ENCODE measurements at places on chromosomes 4 and X.

DNA sequence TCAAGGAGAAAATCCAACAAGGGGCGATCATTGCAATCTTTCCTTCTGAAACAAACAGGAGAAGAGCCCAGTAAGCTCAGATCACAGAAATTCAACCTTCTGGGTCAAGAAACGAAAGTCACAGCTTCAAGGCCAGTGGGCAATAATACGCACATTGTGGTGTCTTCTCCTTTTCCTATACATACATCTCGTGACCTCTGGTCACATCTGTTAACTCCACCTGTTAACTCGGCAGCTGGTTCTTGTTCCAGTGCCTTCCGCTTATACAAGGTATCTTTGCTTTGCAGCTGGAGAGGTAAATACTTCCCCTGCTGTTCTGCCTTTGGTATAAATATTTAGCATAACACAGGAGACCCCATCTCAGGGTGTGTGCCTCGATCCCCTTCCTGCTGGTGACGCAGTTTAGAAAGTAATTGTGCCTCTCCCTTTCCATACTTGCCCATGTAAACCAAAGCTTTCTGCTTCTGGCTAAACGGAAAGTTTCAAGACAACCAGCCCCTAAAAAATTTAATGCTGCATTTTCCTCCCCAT is 45.0 kb downstream of the CCDC149 start:
- DNase-seq = no peak

DNA sequence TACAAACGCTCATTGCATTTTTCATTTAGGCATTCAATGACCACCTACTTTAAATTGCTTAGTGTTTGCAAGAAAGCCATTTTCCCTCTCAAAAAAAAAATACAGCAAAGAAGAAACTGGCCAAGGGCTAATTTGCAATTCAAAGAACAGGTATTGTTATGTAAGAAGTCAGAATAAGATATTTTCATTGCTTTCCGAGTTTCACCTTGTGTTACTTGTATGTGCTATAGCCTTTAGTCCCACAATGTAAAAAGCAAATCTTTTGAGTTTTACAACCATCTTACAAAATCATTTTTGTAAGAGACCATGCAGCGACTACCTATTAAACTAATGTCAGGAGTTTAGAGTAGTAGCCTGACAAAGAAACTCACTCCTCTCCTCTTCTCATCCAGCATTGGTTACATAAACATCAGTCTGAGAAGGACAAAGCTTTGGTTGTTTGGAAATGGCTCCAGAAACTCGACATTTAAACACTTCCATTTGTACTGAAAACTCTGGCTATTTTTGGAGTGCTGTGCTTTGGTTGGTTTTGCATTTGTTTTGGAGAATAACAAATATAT is 15.3 kb downstream of the TENM3 start:
- DNase-seq = no peak

GRCh38 chr4:5018096-5018495 is 1.2 kb downstream of the CYTL1 start:
- DNase-seq = no peak

- no peak for DNase-seq
Observed at GRCh38 chr4:75172551-75172950, 239.6 kb downstream of the PARM1 start.

DNA sequence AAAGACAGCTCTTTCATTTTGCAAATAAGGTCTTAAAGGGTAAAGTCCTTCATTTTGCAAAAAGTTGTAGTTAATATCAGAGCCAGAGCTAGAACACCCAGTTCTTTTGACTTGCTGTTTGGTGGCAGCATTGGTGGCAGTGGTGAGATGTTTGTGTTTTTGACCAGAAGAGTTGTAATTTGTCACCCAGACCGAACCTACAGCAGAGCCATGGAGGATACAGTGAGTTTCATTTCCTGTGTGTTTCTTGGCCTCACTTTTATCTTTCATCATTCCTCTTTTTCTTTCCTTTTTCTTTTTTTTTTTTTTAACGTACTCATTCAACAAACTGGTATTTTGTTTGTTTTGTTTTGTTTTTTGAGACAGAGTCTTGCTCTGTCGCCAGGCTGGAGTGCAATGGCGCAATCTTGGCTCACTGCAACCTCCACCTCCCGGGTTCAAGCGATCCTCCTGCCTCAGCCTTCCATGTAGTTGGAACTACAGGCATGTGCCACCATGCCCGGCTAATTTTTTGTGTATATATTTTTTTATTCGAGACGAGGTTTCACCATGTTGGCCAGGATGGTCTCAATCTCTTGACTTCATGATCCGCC is 116.4 kb downstream of the AFF1 start:
- DNase-seq = no peak

DNA sequence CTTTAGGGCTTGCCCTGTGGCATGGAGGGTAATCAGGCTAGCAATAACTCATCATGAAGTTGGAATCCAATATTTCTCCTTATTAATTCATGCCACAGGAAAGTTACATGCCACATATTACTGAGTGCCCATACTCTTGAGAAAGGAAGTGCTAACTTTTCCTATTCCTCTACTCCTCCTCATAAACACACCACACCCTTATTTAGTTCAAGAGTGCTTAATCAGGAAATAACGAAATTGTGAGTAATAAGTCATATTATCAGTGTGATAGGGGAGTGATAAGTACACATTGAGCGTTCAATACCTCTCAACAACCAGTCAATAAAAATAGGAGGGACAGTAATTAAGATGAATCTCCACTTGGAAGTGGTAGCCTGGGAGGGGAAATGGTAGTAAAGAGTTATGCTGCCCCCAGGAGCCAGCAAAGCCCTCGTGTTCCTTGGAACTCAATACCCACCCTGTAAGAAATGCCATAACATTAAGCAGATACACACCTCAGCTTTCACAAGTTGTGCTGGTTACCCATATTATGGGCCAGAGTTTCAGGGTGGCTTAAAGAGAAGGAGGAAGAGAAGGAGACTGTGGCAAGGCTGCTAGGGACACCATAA is 410.0 kb upstream of the NR3C2 start:
- no peak for DNase-seq

GRCh38 chr4:129998436-129999150 is 902.6 kb downstream of the C4orf33 start:
- DNase-seq = no peak

DNA sequence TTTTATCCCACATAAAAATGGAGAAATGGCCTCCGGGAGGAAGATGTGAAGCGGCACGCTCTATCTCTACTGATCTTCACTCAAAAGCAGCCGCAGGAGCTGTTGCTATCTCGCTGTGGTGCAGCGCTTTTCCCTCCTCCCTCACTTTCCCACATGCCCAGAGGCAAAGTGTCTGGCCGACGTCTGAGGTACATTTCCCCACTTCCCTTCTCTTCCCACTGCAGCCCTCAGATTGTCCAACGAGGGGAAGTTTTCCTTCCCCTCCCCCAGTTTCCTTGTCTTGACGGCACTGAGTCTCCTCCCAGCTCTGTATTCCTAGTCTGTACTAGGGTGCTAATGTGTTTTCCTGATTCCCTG is 660 bp upstream of the COL25A1 start:
- DNase-seq = no peak

- DNase-seq = no peak
Observed at GRCh38 chrX:39753293-39753996, 344.3 kb downstream of the BCOR start.

- no peak for DNase-seq
Observed at GRCh38 chr4:5712931-5713330, 1.9 kb downstream of the EVC start.

DNA sequence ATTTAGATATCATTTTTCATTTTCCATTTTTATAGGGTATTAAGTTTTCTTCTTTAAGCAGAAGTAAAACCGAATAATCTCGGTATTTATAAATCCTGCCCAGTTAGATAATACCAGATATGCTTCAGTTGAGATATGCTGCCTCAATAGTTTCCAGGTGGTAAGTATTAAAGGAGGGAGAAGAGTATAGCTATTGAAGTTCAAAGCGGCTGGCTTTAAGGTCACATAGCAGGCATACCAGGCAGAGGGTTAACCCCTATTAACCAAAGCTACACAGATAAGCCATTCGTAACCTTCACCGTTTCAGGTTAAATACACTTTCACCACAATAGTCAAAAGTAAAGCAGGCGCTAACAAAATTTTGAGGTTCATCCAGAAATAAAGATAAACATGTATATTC is 54.2 kb downstream of the EDNRA start:
- no peak for DNase-seq

DNA sequence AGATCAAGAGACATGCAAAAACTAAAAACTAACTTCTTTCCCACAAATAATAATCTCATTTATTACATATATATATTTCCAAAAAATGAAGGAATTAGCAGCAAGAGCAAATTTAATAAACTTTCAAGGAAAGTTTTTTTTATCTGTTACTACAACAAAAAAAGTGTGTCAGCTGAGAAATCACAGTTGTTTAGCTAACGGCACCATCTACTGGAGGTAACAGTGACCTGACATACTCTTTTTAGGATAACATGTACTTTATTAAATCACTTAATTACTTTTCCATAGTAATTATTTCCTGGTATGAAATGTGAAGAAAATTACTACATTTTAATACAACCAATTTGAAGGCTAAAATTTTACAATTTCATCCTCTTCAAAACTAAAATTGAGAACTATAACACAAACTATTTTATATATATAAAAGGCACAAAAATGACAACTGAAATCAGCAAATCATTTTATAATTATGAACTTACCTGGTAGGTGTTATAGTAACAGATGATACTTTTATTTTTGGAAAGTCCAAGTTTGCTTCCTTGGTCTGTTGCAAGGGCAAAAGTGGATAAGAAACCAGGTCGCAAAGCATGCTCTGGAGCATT is 9.1 kb downstream of the LAMTOR3 start:
- no peak for DNase-seq

- DNase-seq = no peak
Observed at GRCh38 chr4:103097112-103097511, 2.5 kb downstream of the BDH2 start.

DNA sequence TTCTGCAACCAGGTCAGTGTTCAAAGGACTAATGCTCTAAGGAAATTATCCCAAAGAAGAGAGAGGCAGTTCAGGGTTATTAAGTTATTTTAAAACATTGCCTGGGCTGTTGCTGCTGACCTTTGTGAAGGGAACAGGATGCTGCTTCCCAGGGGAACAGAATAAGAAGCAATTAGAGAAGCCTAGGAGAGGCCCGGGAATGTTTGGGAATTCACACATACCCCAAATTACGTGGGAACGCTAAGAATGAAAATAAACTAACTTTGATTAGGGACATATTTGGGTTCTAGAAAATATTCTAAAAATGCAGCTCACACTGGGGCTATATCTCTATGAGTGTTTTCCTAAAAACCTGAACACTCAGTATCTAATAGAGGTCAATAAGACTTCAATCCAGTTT is 243.1 kb upstream of the FTHL17 start:
- DNase-seq = no peak

DNA sequence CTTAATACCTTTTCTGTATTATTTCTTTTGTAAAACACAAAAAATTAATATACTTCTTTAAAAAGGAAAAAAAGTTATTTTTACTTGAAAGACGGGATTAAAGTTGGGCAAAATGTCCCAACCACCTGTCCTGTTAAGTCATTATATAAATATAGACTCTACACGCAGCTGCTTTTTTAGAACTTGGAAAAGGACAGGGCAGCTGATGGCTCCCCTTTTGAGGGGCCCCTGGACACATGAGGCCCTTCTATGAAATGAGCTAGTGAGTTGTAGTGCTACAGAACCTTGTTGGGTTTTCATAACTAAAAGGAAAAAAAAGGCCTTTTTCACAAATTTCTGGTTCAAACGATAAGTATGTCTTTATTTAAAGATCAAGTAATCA is 600 bp upstream of the BEX2 start:
- no peak for DNase-seq

All from stimulated activated CD8-positive, alpha-beta memory T cell treated with anti-CD3 and anti-CD28 coated beads, Interleukin-7, amount 100 ng/mL, for 48 hours (primary cell).